Lung (tissue), 17 donors: ENCODE measurements at places on chromosomes 1 and 21. TPM values are rescaled to one million over a fixed set of nuclear protein-coding genes. Genes with fewer than 3 reads are reported as not detected.

VPS26C gene
- polyA plus RNA-seq: 39.3 TPM

ZNF648 gene
- 0.21 TPM for polyA plus RNA-seq

TAL1 gene
- 8.8 TPM for polyA plus RNA-seq

GUCA2A gene
- 0.29 TPM for polyA plus RNA-seq

GSTM5 gene
- polyA plus RNA-seq: 7.9 TPM

CR1 gene
- 26.6 TPM for polyA plus RNA-seq

CYP4X1 gene
- 13.0 TPM for polyA plus RNA-seq

SYT14 gene
- polyA plus RNA-seq: under 0.01 TPM

PLK3 gene
- 78.5 TPM for polyA plus RNA-seq

MATN1 gene
- polyA plus RNA-seq: 0.18 TPM

CFAP57 gene
- polyA plus RNA-seq: 1.7 TPM

TEDDM1 gene
- polyA plus RNA-seq: not detected

AMY2A gene
- not detected for polyA plus RNA-seq

HHIPL2 gene
- polyA plus RNA-seq: 0.40 TPM

HES4 gene
- polyA plus RNA-seq: 16.6 TPM

FCMR gene
- 3.6 TPM for polyA plus RNA-seq
